Sciatic nerve (tissue), 2 donors: ENCODE measurements at places on chromosomes 2 and 18. TPM values are rescaled to one million over a fixed set of nuclear protein-coding genes. Genes with fewer than 3 reads are reported as not detected.

NAGK gene
- total RNA-seq: 125 TPM

ELOA2 gene
- not detected for total RNA-seq

UGT1A1 gene
- total RNA-seq: not detected

STK25 gene
- 125 TPM for total RNA-seq

ALK gene
- 0.18 TPM for total RNA-seq

SERPINB11 gene
- not detected for total RNA-seq
